NCI-H345 (cell line): ENCODE measurements at places on chromosomes 6 and 20.

- DNase-seq = no peak
Measured at GRCh38 chr20:33827634-33828325, 16.6 kb downstream of the CHMP4B start.

DNA sequence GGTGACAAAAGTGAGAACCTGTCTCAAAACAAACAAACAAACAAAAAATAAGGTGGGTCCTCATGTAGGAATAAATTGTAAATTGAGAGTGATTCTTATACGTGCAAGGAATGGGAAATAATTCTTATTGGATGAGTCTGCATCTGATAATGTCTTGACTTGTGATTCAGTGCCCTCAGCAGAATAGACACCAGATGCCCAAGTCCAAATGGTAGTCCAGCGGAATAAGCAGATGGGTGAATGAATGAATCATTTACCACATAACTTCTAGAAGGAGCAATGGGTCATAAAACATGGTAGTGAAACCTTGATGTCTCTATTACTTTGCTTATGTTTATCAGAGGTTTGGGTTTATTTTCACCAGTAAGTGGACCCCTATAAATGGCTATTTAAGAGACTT, 747.7 kb downstream of the PHF3 start:
- DNase-seq = no peak

DNA sequence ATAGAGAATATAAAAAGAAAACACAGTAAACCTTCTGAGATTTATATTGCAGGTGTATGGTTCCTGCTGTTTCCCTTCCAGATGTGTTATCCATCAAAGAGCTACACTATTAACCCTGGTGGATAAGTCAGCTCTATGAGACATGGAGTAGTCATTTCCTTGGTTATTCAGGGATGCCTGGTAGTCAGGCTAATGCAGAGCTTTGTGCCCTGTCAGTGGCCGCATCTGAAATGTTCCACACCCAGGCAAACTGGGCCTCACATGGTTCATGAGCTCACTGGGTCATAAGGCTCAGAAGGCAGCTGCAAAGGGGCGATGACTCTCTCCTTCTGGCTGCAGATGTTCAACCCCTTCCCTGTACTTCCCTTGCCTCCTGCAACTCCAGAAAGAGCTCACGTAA, 473.6 kb downstream of the EPHA7 start:
- no peak for DNase-seq

DNA sequence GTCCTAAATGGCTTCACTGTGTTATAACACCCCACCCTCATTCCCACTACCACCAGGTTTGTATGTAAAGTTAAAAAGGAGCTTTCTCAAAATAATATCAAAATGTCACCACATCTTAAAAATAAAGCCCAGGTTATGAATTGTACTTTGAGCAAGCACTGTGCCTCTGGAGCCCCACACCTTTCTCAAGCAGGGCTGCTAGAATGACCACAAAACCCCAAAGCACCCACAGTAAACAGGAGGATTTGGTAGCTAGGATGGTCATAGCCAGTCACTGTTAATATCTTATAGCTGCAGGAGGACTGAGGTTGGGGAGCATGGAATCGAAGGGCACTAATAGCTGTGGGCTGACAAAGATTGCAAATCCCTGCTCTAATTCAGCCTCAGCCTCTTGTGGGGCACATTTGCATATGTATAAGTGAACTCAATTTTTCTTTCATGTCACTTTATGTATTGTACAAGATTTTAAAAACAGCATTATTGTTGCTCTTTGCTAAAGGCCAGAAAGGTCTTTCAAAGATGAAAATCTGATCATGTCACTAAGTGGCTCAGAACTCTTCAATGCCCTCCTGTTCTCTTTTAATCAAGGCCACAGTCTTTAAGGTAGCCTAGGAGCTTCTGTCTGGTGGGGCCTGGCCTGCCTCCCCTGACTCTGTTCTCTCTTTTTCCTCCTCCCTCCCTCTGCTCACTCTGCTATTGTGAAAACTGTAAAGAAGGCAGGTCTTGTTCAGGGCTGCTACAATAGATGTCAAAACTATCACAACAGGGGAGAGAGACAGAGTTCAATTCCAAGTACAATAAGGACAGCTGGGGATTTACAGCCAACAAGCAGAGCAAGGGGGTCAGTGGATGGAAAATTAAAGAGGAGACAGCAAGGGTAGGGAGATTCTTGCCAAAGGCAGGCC, 101.6 kb downstream of the TMEM200A start:
- DNase-seq = no peak

GRCh38 chr6:23414051-23414445, 712.0 kb upstream of the NRSN1 start:
- no peak for DNase-seq

GRCh38 chr20:60345106-60345505, 386.9 kb downstream of the CDH26 start:
- DNase-seq = no peak

DNA sequence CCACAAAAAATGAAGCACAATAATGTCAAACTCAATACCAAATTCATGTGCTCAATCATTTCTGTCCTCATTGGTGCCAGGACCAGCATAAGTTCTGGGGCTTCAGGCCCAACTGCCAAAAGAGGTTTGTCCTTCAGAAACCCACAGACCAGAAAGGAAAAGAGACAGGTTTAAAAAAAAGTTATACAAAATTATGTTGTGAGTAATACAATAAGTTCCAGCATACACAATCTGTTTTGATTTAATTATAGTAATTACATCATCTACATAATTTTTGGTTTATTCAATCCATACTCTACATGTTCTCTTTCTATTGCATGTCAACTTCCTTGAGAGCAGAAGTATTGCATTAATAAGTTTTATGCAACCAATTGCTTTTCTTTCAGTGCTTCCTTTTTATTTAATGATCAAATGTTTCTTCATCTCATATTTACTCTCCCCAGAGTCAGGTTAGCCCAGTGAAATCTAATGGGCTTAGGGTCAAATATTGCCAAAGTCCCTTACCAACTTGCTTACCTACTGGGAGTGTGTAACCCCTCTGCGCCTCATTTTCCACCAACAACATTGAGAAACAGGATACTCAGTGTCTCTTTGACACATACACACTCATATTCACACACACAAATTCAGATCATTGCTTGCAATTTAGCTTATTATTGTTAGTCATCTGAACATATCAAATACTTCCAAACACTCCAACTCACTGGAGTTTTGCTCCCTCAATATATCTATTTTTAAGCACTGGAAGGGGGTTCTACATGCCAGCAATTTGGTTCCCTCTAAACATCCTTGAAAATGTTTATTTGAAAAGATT, 424.4 kb upstream of the MARCKS start:
- no peak for DNase-seq

DNA sequence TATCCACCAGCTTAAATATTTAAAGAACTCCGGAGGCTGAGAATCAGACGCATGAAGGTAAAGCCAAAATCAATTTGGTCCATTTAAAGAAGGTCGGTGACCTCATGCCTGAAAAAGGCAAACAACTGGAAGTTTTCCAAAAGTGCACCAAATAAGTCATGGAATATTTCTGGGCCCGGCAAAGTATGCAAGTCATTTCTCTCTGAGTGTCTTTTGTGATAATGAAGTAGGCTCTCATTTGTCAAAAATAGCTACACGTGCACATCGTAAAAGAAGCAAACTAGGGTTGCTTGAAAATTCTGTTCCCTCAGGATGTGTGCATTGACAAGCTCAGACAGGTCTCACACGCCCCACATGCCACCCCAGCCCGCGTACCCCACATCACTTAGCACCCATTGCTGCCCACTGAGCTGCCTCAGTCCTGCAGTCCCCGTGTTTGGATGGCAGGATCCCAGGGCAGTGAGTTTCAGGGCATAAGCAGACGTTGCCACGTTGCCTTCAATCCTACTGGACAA, 20.5 kb upstream of the PYGB start:
- DNase-seq = no peak
